ENCODE measurements at places on chromosomes 6 and 20.
A peak's percentile ranks its signal among the peaks of the same experiment; 100 is the strongest.

DNA sequence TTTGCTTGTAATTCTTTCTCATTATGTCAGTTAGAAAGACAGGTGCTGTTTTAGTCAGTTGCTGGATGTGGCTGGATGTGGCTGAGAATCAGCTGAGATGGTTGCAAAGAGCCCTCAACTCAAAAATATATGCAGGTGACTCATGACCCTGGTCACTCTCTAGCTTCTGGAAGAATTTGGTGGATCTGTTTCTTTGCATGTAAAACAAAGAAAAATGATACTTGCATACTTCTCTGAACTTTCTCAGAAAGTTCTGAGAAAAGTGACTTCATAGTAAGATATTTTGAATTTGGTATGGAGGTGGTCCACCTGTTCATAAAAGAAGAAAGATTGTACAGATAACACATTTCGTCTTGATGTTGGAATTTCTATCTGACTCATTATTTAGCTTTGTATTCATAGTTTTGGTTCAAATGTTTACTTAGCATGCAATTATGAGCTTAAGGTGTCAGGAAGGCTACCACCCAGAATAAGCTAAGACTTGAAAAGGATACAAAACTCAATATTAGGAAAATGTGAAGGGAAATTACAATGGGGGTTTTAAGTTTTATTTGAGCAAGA is 163.2 kb upstream of the OLIG3 start:
- DNase-seq, result no peak

DNA sequence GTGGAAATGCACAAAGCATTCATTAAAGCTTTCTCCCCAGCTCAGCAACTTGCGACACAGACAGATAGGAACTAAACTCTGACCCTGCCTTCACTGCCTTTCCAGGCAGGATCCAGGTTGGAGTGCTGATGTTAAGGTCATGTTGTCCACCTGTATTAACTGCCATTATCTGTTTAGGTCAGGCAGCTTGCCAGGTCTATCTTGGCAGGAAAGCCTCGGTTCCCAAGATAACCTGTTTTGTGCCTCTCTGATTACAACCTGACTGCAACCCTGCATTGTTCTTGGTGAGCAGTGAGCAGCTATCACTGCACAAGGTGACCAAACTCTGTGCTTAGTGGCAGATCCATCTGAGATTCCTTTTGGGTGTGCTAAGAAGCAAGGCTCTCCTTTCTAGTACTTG is 23.2 kb upstream of the ELOVL2 start:
- no peak for DNase-seq

- no peak for DNase-seq
Measured at GRCh38 chr20:32651537-32651936, 22.2 kb downstream of the C20orf203 start.

DNA sequence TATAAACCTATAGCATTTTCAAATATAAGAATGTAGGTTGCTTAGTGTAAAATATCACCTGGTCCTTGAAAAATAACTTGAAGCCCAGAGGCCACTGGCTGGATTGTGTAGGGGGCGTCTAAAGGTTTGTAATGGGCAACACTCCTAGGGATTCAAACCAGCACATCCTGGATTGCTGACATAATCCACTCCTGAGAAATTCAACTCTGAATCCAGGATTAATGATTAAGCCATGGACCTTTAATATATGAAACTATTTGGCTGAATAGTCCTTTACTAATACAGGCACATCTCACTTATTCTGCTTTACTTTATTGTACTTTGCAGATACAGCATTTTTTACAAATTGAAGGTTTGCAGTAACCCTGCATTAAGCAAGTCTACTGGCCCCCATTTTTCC is 160.8 kb downstream of the UBE3D start:
- no peak for DNase-seq

- no peak for DNase-seq
Measured at GRCh38 chr6:41062056-41062455, 9.1 kb downstream of the APOBEC2 start.

DNA sequence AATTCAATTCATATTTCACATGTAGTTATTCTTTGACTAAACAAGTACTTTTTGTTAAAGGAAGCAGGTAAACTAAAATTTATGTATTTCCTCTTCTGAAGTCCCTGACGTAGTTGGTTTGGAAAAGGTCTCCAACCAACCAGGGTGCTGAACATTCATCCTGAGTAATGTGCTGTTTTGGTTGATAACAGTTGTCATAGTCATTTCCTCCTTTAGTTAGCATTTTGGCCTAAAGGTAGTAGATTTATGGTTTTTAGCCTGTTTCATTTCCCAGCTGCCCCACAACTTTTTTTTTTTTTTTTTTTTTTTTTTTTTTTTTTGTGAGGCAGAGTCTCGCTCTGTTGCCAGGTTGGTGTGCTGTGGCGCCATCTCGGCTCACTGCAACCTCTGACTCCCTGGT is 382.8 kb upstream of the FLRT3 start:
- DNase-seq, result no peak

GRCh38 chr6:20213271-20213798 is 1.1 kb upstream of the MBOAT1 start:
- DNase-seq, result no peak

DNA sequence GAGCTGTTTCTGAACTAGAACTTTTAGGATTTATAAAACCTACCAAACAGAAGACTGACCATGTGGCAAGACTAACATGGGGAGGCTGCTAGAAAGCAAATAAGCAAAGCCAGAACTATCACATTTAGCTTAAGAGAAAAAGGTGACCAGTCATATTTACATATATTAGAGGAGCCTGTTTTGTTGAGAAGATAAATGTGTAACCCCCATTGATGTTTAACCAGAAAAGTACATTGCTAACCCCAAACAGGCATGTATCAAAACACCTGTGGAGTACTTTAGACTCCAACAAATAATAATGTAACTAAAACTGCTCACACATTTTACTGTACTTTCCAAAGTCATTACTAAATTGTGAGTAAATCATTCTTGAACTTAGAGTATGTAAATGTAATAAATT is 35.0 kb downstream of the AKIRIN2 start:
- no peak for DNase-seq

DNA sequence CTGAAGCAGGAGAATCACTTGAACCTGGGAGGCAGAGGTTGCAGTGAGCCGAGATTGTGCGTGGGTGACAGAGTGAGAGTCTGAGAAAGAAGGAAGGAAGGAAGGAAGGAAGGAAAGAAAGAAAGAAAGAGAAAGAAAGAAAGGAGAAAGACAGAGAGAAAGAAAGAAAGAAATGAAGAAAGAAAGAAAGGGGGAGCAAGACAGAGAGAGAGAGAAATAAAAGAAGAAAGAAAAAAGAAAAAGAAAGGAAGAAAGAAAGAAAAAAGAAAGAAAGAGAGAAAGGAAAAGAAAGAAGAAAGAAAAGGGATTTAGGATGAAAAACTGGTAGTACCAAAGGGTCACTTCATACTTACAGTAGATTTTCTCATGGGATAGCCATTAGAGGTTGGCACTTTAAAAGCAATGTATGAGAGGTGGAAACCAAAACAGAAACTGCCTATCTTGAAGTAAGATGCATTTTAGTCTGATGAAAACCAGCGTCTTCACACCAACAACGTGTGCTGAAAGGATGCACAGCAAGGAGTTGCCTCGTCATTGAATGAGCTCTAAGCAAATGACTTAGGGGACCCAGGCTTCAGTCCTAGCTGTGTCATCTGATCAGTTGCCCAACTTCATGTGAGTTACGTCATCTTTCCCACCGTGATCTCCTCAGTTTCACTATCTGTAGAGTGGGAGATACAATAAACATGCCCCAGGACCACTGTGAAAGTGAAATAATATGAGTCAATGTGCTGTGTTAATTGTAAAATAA is 133.9 kb upstream of the NEDD9 start:
- DNase-seq, result no peak

GRCh38 chr6:48764286-48765044 is 653.5 kb upstream of the PTCHD4 start:
- DNase-seq, result no peak

- DNase-seq, result no peak
Measured at GRCh38 chr6:145277358-145278086, 457.8 kb downstream of the EPM2A start.

- no peak for DNase-seq
Measured at GRCh38 chr20:57282670-57283361, 16.4 kb upstream of the BMP7 start.

DNA sequence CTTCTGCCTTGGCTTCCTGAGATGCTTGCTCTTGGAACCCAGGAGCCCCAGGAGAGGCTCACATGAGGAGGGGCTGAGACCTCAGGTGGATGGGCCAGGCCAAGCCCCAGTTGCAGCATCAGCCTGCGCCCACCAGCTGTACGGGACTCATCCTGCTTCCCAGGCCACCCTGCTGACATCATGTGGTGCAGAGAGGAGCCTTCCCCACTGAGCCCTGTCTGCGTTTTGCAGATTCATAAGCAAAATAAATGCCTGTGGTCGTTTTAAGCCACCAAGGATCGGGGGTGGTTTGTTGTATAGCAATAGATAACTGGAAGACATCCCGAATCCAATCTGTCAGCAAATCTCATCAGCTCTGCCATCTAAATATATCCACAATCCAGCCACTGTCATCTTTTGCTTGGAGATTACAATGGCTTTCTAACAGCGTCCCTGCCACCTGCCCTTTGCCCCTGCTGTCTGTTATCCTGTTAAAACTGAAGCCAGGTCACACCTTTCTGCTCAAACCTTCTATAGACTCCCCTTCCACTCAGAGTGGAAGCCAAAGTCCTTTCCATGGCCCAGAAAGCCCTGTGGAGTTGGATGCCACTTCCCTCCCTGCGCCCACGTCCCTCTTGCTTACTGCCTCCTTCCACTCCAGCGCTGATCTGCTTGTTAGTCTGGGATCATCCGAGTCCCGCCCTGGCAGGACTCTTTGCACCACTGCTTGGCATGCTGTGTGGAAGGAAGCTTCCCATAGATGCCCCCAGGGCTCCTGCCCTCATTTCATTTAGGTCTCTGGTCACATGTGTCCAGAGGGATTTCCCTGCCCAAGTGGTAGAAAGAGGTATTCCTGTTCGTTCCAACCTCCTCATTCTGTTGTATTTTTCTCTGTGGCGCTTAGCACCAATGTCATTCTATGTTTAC is 24.0 kb upstream of the MLN start:
- no peak for DNase-seq

- no peak for DNase-seq
Measured at GRCh38 chr6:169189182-169189581, 64.5 kb downstream of the THBS2 start.

DNA sequence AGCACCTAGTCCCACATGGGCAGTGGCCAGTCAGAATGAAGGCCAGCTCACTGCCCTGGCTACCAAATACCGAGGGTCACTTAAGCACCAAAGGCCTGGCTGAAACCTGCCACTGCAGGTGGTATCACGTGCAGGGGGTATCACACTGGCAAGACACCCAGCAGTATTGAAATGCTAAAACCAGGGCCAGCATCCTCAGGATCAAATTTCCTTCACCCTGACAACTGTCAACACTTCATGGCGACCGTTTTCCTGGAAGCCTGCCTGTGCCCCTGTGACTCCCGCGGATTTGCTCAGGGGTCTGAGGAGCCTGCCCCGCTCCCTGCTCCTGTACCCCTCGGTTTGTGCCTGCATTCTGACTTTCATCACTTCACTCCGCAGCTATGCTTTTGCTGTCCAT is 151.1 kb downstream of the TTLL2 start:
- DNase-seq, result no peak

DNA sequence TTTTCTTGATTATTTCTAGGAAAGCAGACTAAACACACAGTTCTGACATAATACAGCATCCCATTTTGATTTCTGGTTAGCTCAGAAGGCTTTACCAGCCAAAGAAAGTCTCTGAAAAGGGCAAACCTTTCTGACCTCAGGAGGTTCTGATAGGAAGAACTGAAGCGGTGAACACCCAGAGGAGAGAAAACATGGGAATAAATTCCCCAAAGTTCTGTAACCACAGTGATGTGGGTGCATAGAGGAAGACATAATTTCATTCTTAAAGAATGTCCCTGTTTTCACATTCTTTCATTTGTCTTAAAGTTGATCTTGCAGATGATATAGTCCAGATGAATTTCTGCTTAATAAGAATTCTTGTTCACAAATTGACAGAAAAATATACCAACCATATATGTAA is 60.3 kb downstream of the RSPO3 start:
- no peak for DNase-seq

- DNase-seq, result no peak
Measured at GRCh38 chr20:20603339-20603990, 109.0 kb downstream of the RALGAPA2 start.

DNA sequence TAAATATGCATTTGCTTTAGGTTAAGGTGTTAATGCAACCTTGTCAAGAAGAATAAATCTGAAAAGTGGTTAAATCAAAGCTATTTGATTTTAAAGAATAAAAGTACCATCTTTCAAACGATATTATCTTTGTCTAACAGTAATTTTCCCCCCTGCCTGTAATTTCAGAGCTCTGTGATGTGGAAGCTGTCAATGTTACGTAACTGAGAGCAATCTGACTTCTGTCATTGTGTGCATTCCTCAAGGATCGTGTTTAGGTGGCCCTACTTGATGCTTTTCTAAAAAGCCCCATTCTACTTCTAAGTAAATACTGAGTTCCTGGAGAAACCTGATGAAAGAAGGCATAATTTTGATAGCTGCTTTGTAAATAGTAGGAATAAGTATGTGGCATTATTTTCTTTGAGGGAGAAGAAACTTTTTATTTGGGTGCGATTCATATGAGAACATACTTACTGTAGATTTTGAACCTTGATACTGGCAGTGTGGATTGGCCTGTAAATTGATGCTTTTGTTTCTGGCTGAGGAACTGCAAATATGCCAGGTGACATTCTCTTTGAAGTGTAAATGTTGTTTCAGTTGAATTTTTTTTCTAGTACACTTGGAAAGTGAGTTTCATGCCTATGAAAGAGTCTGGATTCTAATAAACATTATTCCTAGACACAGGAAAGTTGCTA is 529.6 kb upstream of the FLRT3 start:
- DNase-seq, result no peak

GRCh38 chr6:139402876-139403386 is 28.5 kb upstream of the CITED2 start:
- DNase-seq, result no peak

GRCh38 chr20:23223908-23224580 is 126.5 kb upstream of the NXT1 start:
- no peak for DNase-seq

- no peak for DNase-seq
Measured at GRCh38 chr6:18016698-18017097, 29.3 kb upstream of the KIF13A start.

DNA sequence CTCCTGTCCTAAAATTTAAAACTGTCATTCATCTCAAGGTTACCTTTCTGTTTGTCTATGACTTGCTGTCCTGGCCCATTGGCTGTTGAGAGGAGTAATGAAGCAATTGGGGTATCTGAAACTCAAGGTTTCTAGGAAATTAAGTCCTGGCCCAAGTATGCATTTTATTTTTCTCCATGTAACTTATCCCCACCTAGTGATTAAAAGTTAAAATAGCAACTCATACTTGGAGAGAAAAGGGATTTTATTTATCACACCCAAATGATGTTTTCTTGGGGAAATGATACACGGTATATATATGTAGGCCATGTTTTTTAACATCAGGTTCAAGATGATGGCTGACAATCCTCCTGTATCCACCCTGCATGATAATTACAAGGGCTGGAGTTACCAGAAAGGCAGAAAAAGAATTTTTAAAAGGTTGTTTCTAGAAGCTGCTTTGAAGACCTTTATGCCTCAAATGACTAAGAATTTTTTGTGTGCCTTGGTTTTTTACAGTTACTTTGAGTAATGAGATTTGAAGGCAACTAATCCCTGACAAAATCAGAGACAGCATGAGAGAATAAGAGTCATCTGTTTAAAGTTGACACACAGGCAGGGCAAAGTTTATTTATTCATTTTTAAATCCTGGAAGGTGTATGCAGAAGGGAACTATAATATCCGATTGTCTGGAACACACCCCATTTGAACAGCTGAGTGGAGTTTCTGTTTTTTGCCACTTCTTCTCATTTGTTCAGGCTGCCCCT is 28.9 kb upstream of the C6orf58 start:
- DNase-seq, result no peak

GRCh38 chr20:58692579-58693225 is at the start of gene NPEPL1:
TSS of gene NPEPL1 (plus strand) at chr20:58692800. CDS start at chr20:58692901, 101 bp downstream.
- peak; percentile 37 for DNase-seq
